ENCODE measurements at places on chromosomes 4 and X.

GRCh38 chr4:1797861-1798579, 4.9 kb downstream of the FGFR3 start:
- no peak for DNase-seq

- no peak for DNase-seq
These were observed 136.5 kb downstream of the RNF150 start for GRCh38 chr4:140996766-140997165.

DNA sequence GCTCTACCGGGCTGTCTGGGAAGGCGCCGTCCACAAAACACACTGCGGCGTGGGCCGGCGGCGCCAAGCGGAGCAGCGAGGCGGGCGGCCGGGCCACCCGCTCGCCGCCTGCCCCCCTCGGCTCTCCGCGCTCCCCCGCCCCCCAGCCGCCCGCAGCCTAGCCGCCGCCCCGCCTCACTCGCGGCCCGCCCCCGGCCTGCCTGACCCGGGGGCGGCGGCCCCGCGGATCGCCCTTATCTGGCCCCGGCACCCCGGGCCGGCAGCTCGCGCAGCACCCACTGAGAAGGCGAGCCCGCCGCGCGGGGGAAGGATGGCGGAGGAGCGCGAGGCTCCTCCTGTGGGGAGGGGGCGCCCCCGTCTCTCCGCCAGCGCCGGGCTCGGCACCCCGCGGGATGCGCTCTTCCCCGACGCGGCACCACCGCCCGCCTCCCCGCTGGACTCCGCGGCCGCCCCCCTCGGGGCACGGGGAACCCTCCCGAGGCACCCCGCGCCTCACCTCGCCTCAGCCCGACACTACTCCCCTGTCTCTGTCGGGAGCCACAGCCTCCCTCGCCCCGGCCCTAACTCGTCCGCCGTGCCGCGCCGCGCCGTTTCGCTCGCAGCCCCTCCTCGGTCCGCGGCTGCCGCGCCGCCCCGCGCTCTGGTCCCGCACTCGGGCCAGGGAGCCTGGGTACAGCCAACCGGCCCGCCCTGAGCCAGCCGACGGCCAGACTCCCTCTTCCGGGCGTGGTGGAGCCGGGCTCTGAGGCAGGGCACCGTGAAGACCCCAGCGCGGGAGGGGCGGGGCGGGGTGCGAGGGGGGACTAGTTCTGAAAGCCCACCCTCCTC, 566 bp downstream of the ATP11C start:
- DNase-seq, result no peak

DNA sequence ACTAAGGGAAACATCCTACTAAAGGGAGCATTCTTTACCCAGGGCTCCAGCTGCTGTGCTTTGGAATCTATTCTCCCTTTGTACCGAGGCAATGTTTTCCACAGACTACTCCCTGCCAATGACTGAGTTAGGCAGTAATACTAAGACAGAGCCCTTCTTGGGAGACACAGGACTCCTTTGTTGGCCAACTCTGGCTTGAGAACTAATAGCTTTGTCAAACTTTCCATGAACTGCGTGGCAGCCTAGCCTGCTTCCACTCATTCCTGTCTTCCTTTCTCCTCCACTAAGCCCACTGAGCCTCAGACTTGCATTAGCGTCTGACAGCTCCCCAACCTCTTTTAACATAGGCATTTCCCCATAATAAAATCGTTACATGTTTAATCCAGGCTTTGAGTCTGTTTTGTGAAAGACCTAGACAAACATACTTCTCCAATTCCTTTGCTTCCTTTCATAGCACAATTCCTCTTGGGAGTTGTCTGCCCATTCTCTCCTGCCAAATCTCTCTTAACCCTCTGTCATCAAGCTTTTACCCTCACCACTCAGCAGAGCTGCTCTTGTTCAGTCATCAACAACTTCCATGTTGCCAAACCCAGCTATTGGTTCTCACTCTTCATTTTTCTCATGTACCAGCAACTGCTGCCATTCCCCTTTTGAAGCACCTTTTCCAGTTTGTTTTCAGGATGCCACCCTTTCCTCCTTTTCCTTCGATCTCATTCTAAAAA, 300.3 kb upstream of the IGFBP7 start:
- no peak for DNase-seq

GRCh38 chrX:23497919-23498318, 163.3 kb downstream of the PTCHD1 start:
- DNase-seq, result no peak

Data from activated CD8-positive, alpha-beta memory T cell treated with anti-CD3 and anti-CD28 coated beads for 48 hours (primary cell).